ENCODE measurements at places on chromosomes 2 and 18.

DNA sequence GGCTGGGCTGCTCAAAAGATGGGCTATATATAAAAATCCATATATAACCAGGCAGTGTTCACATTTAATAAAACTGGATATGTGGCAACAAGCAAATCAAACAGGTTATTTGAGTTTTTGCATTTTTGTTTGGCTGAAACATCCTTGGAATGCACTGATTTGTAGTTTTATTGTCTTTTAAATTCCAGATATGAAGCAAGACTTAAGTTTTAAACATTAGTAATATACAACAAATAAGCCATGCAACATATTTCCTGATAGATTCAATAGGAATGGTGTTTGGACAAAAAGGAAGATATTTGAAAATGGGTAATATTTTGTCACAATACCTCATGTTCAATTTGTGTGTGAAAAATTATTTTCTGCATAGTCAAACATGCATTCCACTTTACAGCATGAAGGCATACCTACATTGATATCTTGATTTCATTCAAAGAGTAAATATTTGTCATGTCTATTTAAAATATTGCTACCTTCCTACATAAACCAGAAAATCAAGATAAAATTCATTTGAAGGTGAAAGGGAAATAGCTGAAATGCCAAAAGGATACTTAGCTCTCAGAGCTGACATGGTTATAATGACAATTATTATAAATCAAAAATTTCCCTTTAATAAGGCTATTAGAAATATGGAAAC is 132.3 kb upstream of the NETO1 start:
- DNase-seq: no peak
- no peaks in the 10 kb centered on the region for H3K36me3 ChIP-seq
- no peak overlapping the region for H3K4me3 ChIP-seq
- no peaks in the 10 kb centered on the region for H3K4me1 ChIP-seq
- H3K27me3 ChIP-seq: no peaks in the 10 kb centered on the region

DNA sequence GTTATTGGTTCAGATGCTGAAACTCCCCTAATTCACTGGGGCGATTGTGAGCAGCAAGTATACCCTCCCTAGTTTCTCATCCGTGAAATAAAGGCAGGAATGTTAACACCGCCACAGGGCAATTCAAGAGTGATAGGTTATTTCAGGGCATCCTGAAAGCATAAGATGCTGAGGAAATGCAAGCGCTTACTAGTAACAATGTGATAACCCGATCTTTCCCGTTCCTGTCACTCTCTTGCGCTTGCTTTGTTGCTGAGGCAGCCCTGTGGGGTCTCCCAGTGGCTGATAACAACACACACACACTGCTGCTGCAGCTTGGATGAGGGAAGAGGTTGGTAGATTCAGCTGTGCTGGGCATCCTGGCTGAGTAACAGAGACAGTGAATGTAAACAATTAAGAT is 259.3 kb downstream of the AGPS start:
- no peak for DNase-seq
- peaks cover 3% of the 10 kb centered on the region for H3K27me3 ChIP-seq
- no peaks in the 10 kb centered on the region for H3K36me3 ChIP-seq
- H3K4me1 ChIP-seq: no peaks in the 10 kb centered on the region
- no peak overlapping the region for H3K27ac ChIP-seq

DNA sequence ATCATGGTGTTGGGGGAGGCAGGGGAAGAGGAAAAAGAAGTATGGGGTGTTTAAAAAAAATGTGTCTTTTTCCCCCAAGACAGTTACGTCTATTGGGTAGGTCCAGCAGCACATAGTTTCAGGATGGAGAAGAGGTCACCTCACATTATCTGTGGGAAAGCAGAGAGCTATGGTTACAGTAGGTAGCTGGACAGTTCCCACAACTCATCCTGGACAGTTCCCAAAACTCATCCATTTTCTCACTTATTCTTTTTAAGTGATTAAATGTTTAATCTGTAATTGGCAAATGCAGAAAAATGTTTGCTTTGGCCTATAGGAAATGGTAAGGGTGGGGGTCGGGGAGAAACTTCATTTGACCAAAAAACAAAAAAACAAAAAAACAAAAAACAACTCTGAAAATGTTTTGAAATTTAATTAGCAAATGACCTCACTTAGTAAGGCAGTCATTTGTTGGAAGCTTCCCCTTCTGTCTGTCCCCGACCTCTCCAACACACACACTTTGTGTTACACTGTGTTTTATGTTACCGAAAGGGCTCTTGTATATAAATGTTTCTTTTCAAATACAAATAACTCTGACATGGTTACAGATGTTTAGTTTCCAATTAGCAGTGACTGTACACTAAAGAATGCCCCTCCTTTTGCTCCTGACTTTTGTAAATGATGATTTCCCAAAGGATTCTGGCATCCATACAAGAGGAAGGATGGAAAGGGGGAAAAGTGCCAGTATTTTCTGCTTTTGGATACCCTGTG is 173.3 kb upstream of the ZFP36L2 start:
- peaks cover 30% of the 10 kb centered on the region for H3K36me3 ChIP-seq
- no peak for DNase-seq
- H3K27me3 ChIP-seq: no peaks in the 10 kb centered on the region
- H3K27ac ChIP-seq: no peak overlapping the region
- no peaks in the 10 kb centered on the region for H3K4me1 ChIP-seq

DNA sequence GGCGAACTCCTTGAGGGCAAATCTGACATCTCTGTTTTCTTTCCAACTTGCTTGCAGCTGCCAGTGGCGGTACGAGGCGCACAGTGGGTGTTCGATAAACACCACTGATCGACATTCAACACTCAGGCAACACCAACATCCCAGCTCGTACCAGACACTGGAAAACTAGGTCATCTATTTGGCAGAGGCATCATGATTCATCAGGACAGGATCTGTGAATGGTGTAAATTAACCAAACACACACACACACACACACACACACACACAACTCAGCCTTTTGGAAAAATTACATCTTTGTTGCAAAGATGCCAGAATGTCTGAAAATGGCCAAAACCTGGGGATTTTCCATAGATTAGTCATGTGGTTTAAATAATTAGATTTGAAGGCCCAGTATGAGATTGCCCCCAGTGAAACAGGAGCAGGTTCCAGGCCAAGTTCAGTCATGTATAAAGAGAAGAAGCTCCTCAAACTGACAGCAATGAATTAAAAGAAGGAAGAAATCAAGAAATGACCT is 150.5 kb upstream of the NCKAP5 start:
- no peak overlapping the region for H3K27ac ChIP-seq
- H3K27me3 ChIP-seq: no peaks in the 10 kb centered on the region
- H3K4me3 ChIP-seq: no peak overlapping the region
- H3K36me3 ChIP-seq: no peaks in the 10 kb centered on the region
- no peak for DNase-seq
- no peaks in the 10 kb centered on the region for H3K4me1 ChIP-seq

- no peak overlapping the region for H3K27ac ChIP-seq
- no peaks in the 10 kb centered on the region for H3K4me1 ChIP-seq
- no peaks in the 10 kb centered on the region for H3K36me3 ChIP-seq
- no peak overlapping the region for H3K4me3 ChIP-seq
- H3K27me3 ChIP-seq: no peaks in the 10 kb centered on the region
These were observed 56.8 kb upstream of the CCDC85A start for GRCh38 chr2:56127010-56127409.

DNA sequence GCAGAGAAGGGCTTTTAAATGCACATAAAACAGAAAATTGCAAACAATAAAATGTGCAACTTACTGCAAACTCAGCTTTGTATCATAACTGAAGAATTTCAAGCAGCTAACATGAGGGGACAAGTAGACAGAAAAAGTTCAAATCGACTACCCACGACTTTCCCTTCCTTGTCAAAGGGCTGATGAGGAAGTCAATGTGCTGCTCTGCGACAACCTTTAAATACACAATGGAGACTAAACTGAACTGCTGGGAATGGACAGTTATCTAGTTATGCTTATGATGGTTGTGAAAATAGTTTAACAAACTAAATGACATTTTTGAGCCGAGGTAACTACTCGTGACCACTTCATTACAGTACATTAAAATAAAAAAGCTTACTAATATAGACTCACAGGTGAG is 84.1 kb downstream of the INO80D start:
- no peaks in the 10 kb centered on the region for H3K4me1 ChIP-seq
- H3K4me3 ChIP-seq: no peak overlapping the region
- DNase-seq: no peak
- no peaks in the 10 kb centered on the region for H3K27me3 ChIP-seq
- H3K36me3 ChIP-seq: peaks cover 25% of the 10 kb centered on the region
- H3K27ac ChIP-seq: no peak overlapping the region

DNA sequence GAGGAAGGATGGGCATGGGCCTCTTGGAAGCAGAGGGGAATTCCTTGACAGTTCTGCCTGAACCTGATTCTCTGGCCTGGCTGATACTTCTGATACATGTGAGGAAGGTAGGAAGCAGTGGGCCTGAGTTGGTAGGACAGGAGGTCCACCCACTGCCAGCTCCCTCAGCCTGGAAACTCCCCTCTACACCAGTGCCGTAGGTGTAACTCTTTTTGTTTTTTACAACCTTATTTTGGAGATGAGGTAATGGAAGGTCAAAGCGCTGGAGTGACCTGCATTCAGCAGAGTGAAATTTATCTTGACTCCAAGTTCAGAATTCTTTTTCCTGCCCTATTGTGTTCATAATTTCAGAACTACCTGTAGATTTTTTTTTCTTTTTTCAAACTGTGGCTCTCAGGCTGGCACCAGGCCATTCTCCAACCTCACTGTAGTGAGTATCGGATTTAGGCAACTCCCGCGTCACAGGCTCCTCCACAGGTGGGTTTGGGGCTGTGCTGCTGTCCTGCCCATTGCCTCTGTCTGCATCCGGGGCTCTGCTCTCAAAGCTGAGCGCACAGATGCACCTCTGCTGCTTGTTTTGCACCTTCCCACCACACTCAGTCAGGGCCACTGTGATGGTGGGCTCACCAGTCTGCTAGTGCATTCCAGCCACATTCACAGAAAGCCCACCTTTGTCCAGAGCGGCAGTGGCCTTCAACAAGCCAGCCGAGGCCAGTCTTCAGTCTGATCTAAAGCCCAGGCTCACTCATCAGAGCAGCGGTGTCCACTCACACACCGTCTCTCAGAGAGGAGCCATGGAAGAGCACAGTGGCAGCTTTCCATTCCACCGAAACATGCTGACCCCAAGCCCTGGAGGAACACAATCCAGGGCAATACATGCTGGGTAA is 87.2 kb downstream of the UXS1 start:
- H3K36me3 ChIP-seq: peaks cover 14% of the 10 kb centered on the region
- no peak for DNase-seq
- H3K27ac ChIP-seq: peak overlapping the region; percentile 38

GRCh38 chr2:108923736-108924579 is 65.1 kb downstream of the EDAR start:
- no peak overlapping the region for H3K27ac ChIP-seq
- H3K27me3 ChIP-seq: peaks cover under 1% of the 10 kb centered on the region
- no peak for DNase-seq
- peaks cover 14% of the 10 kb centered on the region for H3K36me3 ChIP-seq
- peaks cover 6% of the 10 kb centered on the region for H3K4me1 ChIP-seq
- H3K4me3 ChIP-seq: no peak overlapping the region

DNA sequence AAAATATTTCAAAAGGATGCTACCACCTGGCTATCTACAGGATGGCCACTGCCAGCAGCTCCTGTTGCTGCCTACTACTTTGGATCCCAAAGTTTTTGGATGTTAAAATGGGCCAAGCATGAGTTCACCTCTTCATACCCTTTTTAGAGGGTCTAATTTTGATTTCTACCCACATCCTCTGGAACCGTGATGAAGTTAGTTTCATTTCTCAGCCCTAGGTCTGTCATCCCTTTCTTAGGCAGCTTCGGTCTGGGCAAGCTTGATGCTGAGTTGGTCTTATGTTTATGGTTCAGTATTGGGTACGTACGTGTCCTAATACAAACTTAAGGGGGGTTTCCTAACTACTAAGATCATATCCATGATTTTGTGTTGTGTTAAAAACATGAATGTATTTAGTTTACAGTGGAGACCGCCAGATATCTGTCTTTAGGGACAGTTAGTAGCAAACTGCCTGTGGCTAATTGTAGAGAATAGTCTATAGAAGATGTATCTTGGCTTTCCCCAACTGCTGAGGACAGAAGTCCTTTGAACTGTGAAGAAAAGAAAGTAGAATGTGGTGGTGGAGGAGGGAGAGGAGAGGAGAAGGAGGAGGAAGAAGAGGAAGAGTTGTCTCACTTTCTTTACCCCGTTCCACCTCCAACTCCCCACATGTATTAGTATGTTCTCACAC is 184.9 kb downstream of the UBE2E3 start:
- peaks cover 26% of the 10 kb centered on the region for H3K4me1 ChIP-seq
- DNase-seq: no peak
- H3K36me3 ChIP-seq: no peaks in the 10 kb centered on the region
- no peaks in the 10 kb centered on the region for H3K27me3 ChIP-seq

- H3K36me3 ChIP-seq: no peaks in the 10 kb centered on the region
- peaks cover 15% of the 10 kb centered on the region for H3K4me1 ChIP-seq
- no peak overlapping the region for H3K4me3 ChIP-seq
- no peak overlapping the region for H3K27ac ChIP-seq
- DNase-seq: peak; percentile 51
These were observed 7.6 kb upstream of the CHRNA1 start for GRCh38 chr2:174771631-174772471.

DNA sequence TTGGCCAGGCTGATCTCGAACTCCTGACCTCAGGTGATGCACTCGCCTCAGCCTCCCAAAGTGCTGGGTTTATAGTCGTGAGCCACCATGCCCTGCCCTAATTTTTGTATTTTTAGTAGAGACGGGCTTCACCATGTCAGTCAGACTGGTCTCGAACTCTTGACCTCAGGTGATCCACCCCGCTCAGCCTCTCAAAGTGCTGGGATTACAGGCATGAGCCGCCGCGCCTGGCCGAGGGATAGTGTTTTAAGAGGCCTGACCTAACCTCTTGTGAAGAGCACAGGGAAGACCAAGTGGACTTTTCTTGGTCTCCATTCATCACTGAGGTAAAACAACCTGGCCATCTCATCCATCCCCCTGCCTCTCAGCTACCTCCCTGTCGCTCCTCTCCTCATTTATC is 29.7 kb downstream of the SIX2 start:
- H3K4me1 ChIP-seq: no peaks in the 10 kb centered on the region
- H3K36me3 ChIP-seq: no peaks in the 10 kb centered on the region
- H3K4me3 ChIP-seq: no peak overlapping the region
- H3K27ac ChIP-seq: no peak overlapping the region
- DNase-seq: no peak
- peaks cover 27% of the 10 kb centered on the region for H3K27me3 ChIP-seq

All from T-cell (primary cell).